Left colon (tissue), 2 donors: ENCODE measurements at places on chromosomes 2 and 18. TPM values are rescaled to one million over a fixed set of nuclear protein-coding genes. Genes with fewer than 3 reads are reported as not detected.

GPR35 gene
- total RNA-seq, result 67.5 TPM

TEKT4 gene
- not detected for total RNA-seq

RANBP2 gene
- 59.9 TPM for total RNA-seq

CD28 gene
- total RNA-seq, result 1.7 TPM

INPP5D gene
- total RNA-seq, result 6.6 TPM

DUSP2 gene
- 1.7 TPM for total RNA-seq

ZEB2 gene
- 41.1 TPM for total RNA-seq

FAM98A gene
- total RNA-seq, result 28.6 TPM

PLGLB1 gene
- total RNA-seq, result 1.6 TPM

ARHGAP15 gene
- total RNA-seq, result 8.8 TPM

MTCL1 gene
- 4.1 TPM for total RNA-seq

CXCR1 gene
- total RNA-seq, result 0.11 TPM

VAPA gene
- 274 TPM for total RNA-seq

BCL11A gene
- total RNA-seq, result 29.0 TPM

ANKRD62 gene
- total RNA-seq, result 0.37 TPM

- peak; percentile 93 for DNase-seq
Observed at GRCh38 chr2:156334496-156335478, 2.3 kb upstream of the NR4A2 start.

GRCh38 chr18:48488388-48488850, 50.4 kb upstream of the CTIF start:
- DNase-seq, result peak; percentile 75

GRCh38 chr18:5625076-5625475, 81.3 kb upstream of the EPB41L3 start:
- DNase-seq, result no peak

- DNase-seq, result no peak
Observed at GRCh38 chr2:207905546-207905945, 119.8 kb downstream of the PLEKHM3 start.

GRCh38 chr2:55590810-55591440, 26.5 kb downstream of the PPP4R3B start:
- DNase-seq, result no peak

GRCh38 chr2:6975988-6976387, 58.8 kb downstream of the RNF144A start:
- no peak for DNase-seq

- DNase-seq, result no peak
Observed at GRCh38 chr18:47035156-47035671, at the start of gene ELOA2. Gene ELOA2 (minus strand): TSS chr18:47035621. CDS start chr18:47035264, 357 bp downstream.

GRCh38 chr2:65129286-65129825, 550 bp downstream of the RAB1A start:
- no peak for DNase-seq

DNA sequence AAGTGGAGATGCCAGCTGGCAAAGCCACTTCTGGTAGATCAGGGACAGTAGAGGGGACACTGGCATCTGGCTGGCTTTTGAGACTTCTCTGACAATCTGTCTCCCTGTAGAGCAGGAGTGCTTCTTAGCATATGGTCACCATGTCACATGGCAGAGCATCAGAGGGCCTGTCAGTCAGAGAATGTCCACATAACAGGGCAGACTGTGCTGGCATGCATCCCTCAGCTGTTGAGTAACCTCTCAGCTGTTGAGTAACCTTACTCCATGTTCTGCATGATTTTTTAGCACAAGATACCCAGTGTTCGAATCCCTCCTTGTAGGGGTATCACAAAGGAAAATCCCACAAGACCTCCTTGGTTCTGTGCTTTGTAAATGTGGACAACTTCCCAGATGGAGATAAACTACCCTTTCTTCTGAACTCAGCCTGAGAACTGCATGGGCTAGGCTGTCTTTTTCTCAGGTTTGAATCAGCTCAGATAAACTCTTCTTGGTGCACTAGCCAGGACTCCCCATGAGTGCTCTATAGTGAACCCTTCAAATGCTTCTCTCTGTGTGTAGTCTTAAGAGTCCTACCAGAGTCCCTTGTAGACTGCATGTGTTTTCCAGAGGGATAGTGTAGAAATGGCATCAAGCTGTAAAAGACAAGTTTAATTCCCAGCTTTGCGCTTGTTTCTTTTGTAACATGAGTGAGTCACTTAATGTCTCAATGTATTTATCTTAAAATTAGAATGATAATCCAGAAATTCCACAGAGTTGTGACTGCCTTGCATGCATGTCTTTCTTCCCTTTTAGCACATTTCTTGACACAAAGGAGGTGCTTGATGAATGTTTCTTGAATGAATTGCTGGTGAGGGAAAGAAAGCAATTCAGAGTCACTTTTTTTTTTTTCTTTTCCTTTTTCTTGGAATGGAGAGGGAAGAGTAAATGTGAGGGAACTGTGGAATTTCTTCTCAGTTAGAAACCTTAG, 442.3 kb upstream of the HNMT start:
- DNase-seq, result no peak

GRCh38 chr18:62768558-62768943, 53.2 kb downstream of the PHLPP1 start:
- DNase-seq, result no peak

DNA sequence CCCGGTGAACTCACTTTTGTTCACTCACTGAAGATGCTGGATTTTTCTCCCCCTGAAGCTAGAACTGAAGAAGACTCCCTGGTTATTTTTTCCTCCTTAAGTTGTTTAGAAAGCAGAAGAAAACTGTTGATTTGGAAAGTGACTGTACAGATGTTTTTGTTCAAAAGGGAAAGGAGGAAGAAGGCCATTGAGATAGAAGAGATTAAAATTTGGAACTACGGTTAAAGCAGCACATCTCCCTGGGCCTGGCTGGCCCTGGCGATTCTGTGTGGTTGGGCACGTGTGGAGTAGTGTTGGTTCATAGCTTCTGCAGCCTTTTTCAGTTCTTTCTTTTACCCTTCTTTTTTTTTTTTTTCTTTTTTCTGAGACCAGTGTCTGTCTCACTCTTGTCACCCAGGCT, 109.2 kb downstream of the MAP4K4 start:
- DNase-seq, result no peak

DNA sequence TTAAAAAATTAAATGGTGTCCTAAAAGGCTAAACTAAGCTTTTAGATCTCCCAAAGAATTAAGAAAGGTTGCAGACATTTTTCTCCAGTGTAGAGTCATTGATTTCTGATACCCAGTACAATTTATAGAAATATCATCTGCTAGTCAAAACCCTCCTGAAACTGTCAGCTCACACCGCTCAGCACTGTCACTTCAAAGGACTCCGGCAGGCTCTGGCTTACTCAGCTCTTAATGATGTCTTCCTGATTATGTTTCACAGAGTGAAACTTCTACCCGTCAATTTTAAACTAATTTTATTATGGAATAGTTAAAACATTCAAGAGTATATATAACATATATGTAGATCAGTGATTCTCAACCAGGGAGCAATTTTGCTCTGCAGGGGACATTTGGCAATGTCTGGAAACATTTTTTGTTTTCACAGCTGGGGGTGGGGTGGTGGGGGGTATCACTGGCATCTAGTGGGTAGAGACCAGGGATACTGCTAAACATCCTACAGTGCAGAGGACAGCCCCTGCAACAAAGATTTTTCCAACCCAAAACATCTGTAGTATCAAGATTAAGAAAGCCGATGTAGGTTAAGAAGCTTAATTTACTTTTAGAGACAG, 31.6 kb downstream of the CDK15 start:
- DNase-seq, result no peak

DNA sequence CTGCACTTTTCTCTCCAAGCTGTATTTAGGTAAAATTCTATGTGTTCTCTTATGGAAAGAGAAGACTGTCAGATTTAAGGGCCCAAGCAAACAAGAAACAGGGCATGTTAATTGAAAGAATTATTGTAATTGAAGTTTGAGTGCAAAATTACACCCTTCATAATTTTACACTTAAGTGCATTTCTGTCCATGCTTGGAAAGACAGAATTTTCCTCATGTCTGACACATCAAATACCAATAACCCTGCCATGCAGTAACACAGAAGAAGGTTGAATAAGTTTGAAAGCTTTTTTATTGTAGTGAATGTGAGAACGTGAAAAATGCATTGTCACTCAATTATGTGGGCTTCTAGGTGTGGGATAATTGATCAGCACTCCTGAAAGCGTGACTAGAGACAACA, 52.9 kb upstream of the PARD3B start:
- DNase-seq, result no peak

- DNase-seq, result no peak
Observed at GRCh38 chr18:69897397-69898108, 50.1 kb downstream of the CD226 start.

- DNase-seq, result no peak
Observed at GRCh38 chr18:46627136-46627535, 29.9 kb downstream of the LOXHD1 start.

- no peak for DNase-seq
Observed at GRCh38 chr2:158214431-158214830, 112.8 kb downstream of the UPP2 start.

GRCh38 chr2:11157296-11157695, 2.0 kb downstream of the SLC66A3 start:
- no peak for DNase-seq

DNA sequence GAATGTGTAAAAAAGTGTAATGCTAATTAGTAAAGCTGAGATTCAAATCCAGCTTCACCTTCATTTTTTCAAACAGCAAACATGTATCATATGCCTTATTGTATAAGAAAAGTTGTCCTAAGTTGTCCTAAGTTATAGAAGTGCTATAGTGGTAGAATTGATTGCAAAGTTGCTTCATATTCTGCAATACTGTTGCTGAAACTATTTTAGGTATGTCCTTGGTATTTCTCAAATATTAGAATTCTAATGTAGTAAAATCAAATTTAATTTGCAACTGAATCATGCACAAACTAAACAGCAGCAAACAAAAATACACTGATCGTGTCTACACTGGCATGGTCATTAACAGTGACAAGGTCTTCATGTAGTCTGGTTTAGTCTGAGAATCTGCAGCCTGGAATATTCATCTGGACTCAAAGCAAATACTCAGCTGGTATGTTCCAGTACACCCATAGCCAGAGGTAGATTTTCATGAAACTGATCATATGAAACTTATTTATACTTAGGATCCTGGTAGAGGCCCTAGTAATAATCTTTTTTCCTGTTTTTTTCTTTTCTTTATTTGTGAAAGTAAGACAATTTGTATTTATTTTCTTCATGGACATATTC, 555.6 kb upstream of the ZEB2 start:
- no peak for DNase-seq

GRCh38 chr2:27509326-27509725, 12.7 kb downstream of the GCKR start:
- DNase-seq, result no peak

DNA sequence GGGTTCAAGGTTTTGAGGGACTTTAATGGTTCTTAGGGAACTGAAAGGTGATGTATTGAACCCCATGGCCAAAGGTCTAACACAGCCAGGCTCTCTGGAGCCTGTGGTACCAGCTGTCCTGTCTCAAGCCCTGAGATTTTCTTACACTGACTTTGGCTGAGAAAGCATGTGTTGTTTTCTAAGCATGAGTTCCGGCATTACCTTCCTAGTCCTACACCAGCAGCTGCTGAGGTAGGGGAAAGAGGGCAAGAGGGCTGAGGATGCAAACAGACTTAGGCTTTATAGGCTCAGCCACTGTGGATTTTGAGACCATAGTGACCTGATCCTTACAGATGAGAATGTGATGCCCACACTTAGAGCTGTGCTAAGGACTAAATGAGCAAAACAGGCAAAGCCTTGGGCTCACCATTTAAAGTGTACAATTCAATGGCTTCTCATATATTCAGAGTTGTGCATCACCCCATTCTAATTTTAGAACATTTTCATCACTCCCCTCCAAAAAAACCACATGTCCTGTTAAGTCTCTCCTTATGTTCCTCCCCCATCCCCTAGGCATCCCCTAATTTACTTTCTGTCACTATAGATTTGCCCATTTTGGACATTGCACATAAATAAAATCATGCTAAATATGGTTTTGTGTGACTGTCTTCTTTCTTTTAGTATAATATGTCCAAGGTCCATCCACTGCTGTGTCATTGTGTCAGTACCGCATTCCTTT, 99.7 kb upstream of the OTOS start:
- DNase-seq, result no peak

DNA sequence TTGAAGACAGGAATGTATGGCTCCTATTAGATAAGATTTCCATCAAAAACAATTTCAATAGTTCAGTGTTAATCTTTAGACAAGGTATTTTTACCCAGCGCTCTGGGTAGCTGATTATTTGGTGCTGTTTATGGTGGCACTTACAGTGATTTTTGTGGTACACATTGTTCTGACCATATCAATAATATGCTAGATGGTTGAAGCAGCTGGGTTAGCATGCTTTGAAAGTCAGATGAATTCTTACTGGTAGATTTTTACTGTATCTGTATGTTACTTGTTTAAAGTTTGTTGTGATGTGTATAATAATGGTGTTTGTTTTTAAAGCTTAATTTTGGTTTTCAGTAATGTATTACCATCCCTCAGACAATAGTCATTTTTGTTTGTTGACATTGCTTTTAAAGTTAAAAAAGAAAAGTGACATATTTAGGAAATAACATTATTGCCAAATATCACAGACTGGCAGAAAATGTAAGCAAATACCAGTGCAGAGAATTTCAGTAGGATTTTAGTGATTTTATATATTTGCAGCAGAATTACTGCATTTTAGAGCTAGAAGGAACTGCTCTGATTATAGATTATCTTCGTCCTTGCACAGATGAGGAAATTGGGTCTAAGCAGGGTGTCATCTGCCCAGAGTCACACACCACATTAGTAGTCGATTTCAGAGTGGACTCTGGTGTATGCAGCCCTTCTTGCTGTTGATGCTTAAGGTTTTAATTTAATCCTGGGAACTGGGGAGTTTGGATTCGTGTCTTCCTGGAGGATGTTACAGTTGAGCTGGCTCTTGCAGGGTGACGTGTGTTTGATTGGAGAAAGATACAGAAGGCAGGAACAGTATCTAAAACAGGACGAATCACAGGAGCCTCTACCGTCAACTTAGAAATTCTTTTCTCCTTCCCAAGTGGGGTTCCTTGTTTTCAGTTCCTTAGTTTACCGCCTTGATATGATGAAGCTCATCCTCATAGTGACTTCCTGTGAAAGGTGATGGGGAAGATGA, 6.6 kb downstream of the SOCS6 start:
- no peak for DNase-seq

- no peak for DNase-seq
Observed at GRCh38 chr2:127759931-127760330, 51.0 kb downstream of the WDR33 start.

DNA sequence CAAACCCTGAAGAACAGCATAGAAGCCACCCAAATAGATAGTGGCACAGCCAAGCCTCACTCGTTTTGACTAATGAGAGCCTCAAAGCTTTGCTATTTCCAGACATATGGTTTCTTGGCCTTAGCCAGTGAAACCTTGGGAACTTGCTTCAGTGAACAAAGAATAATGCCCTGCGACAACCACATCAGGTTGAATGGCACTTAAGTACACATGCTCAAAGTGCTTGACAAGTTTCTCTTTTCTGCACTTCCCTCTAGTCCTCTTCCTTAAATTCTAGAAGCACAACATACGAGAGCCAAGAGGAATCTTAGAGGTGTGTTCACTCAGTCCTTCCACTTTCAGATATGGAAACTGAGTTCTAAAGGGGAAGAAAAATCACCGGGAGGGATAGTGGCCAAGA, 258.3 kb downstream of the HAUS1 start:
- no peak for DNase-seq

GRCh38 chr2:6883448-6884122, 6.0 kb downstream of the RSAD2 start:
- no peak for DNase-seq
